Endothelial cell of umbilical vein (primary cell): ENCODE measurements at places on chromosomes 7 and 10. TPM values are rescaled to one million over a fixed set of nuclear protein-coding genes. Genes with fewer than 3 reads are reported as not detected.

- H3K27ac ChIP-seq: no peak overlapping the region
- H3K4me3 ChIP-seq: no peak overlapping the region
- H3K4me1 ChIP-seq: no peaks in the 10 kb centered on the region
Observed at GRCh38 chr10:1738950-1739349, 1.6 kb upstream of the ADARB2 start.

DNA sequence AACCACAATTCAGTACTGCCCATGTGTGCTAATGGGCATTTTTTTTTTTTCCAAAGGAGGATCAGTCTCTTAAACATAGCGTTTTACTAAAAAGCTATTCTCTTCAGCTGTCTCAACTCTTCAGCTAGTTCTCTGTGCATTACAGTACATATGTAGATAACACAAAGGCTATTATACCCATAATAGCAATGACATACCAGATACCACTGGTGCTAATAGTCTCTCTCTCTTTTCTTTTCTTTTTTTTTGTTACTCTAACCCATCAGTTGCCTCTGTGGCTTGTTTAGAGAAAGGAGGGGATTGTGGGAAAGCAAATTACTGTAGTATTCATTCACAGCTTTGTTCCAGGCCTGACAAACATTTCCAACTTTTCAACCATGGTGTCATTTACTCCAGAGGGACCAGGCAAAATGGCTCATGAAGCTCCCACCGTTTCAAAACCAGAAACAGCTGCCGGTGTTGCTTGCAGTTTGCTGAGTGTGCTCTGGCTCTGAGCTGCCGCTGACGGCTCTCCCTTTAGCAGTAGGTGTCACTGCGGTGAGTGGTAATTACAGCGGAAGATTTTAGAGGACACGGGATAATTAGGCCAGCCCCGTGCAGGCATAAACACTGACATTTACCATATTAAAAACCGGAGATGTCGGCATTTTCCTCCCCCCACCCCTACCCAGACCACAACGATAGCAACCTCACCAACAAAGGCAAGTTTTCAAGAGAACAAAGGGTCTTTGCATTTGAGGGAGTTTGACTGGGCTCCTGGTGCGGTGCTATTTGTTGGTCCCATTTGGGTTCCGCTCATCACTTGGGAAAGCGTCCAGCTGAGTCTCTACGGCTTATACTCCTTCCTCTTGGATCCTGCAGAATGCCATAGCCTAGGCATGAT lies 1005.5 kb downstream of the KCNMA1 start:
- no peaks in the 10 kb centered on the region for H3K36me3 ChIP-seq
- H3K27me3 ChIP-seq: no peaks in the 10 kb centered on the region
- no peak overlapping the region for H3K27ac ChIP-seq
- no peaks in the 10 kb centered on the region for H3K4me1 ChIP-seq
- H3K4me3 ChIP-seq: no peak overlapping the region
- DNase-seq: no peak

PRKG1 gene
- 0.01 and 0.03 TPM in 2 replicates for polyA plus RNA-seq

CDHR3 gene
- 0.46 and 0.57 TPM in 2 replicates for polyA plus RNA-seq
